ENCODE measurements at places on chromosomes 6 and 20.

DNA sequence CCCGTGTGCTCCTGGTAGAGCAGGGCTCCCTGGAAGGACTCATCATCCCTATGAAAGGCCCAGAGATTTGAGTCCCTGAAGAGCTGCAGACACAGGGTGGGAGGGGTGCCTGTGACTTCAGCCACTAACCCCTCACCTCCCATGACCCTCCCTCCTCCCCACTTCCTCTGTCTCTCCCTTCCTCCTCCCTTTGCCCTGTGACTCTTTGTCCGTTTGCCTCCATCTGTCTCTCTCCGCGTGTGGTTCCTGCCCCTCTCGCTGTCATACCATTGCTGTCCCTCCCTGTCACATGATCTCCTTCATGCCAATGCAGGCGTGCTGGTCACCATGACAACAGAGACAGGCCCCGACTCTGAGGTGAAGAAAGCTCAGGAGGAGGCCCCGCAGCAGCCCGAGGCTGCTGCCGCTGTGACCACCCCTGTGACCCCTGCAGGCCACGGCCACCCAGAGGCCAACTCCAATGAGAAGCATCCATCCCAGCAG lies 19.0 kb downstream of the EPB41L1 start:
- DNase-seq, result no peak

DNA sequence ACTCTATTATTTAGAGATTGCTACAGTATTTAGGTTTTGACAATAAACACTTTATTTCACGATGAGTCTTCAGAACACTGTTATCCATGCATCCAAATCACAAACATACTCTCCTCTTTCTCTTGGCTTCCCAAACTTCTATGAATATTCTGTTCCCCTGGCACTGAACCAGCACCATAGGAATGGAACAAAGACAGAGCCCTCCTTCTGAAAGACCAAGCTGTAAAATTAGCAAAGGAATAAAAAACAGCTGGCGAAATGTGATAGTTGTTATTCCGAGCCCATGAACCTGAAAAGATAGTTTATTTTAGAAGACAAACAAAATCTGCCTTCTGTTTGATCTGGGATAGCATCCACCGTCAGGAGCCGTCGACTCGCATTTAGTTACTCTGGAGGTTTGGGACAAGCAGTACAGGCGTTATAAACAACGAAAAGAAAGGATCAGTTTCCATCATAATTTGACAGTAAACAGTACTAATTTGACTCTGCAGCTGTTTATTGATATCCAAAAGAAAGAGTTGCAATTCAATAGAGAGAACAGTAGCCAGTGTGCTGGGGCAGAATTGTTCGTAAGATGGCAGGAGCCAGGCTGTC lies 161.4 kb downstream of the CLIC5 start:
- DNase-seq, result no peak

DNA sequence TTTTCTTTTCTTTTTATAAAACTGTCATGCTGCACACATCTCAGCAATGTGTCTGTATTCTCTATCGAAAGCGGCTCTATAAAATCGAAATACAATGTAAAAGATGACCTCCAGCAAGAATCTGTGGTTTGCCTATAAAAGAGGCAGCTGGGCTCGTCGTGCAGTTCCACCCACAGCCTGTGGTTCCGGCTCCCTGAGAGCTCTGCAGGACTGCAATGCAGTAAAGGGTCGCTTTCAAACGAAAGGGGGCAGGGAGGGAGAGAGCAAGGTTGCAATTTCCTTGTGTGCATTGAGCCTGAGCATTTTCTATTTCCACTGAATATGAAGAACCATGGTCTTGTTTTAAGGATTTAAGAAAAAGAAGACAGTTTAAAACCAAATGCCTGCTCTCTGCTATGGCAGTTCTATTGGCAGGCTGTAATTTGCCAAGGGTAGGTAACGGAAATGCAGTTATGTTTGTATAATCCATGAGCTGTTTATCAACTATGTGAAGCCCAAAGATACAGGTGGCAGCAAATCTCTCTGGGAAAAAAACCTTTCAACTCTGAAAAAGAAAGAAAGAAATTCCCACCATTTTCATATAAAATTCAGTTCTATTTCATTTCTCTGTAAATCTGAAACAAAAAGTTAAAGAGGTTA lies 236.5 kb downstream of the HACE1 start:
- DNase-seq, result no peak

DNA sequence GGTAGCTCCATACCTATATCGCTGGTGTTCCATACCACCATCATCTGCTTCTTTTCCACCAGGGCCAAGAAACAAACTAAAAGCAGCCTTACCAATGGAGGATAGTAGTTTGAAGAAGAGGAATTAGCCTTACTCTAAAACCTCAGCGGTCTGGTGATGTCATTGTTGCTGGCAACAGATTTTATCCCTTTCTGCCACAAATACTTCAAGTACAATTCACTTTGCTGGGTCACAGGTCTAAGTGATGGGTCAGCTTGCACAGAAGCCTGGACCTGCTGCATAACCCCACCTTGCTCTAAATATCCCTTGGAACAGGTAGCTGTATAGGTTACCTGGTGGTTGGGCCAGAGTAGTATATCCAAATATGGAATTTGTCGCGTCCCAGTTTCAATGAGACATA lies 53.2 kb upstream of the THEMIS start:
- no peak for DNase-seq

- no peak for DNase-seq
These were observed 316.6 kb downstream of the THBS2 start for GRCh38 chr6:168937054-168937453.

All from DMS 273 treated with DMSO at 0.1 percent for 48 hours (cell line).